Caco-2 (cell line): ENCODE measurements at places on chromosomes 3 and 15. TPM values are rescaled to one million over a fixed set of nuclear protein-coding genes. Genes with fewer than 3 reads are reported as not detected.

The CLDN18 gene
- total RNA-seq = not detected in 2 replicates

DNA sequence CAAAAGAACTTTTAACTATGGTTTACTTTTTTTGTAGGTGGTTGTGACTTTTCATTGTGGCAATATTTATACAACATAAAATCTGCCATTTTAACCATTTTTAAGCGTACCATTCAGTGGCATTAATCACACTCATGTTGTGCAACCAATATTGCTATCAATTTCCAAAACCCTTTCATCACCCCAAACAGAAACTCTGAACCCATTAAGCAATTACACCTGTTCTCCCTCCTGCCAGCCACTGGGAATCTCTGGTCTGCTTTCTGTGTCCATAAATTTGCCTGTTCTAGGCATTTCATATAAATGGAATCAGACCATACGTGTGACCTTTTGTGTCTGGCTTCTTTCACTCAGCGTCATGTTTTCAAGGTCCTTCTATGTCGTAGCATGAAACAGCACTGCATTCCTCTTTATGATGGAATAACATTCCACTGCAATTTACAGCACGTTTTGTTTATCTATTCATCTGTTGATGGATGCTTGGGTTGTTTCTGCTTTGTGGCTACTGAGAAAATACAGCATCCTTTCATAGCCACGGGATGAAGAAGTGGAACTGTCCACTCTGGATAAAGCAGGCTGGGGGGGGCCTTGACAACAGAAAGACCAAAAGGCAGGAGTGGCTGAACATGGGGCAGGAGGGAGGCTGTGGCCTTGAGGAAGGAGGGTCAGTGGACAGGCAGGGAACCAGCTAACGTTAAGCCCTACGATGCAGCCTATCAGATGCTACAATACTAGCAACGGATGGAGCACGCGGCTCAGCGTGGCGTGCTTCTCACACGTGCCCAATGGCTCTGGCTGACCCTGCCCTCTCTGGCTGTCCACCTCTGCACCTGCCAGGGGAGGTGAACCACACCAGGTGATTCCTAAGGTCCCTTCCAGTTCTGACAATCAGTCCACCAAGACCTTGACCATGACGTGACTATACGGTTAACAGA, 110.9 kb downstream of the SEC22A start:
- H3K27ac ChIP-seq = no peak overlapping the region
- H3K36me3 ChIP-seq = no peaks in the 10 kb centered on the region
- no peaks in the 10 kb centered on the region for H3K27me3 ChIP-seq

The C3orf20 gene
- 0.09 and 0.19 TPM in 2 replicates for total RNA-seq

The EFHB gene
- 0.39 and 1.4 TPM in 2 replicates for total RNA-seq

The TMC3 gene
- not detected in 2 replicates for total RNA-seq

- H3K4me1 ChIP-seq = peaks cover 64% of the 10 kb centered on the region
- no peaks in the 10 kb centered on the region for H3K27me3 ChIP-seq
- no peaks in the 10 kb centered on the region; the same call in 1 of the 2 replicates for H3K36me3 ChIP-seq
- no peak overlapping the region for H3K4me3 ChIP-seq
- no peak for DNase-seq
- H3K27ac ChIP-seq = peak overlapping the region; percentile 90
Measured at GRCh38 chr3:188742755-188743550, 428.8 kb upstream of the TPRG1 start.

DNA sequence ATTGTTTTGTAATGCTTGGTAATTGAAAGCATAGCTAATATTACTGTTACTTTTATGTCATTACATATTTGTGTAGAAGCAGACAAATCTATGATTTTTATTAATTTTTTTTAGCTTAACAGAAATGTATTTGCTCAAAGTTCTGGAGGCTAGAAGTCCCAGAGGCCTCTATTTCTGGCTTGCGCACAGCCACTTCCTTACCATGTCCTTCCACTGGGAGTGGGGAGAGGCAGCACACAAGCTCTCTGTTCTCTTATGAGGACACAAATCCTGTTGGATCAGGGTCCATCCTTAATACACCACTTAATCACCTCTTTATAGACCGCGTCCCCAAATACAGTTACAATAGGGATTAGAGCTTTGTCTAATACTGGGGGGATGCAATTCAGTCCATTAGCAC, 1061.4 kb downstream of the OTOL1 start:
- H3K27me3 ChIP-seq = no peaks in the 10 kb centered on the region
- no peak for DNase-seq
- no peaks in the 10 kb centered on the region for H3K4me1 ChIP-seq
- H3K27ac ChIP-seq = no peak overlapping the region

GRCh38 chr3:87069971-87070370, 79.0 kb upstream of the VGLL3 start:
- no peak overlapping the region for H3K27ac ChIP-seq
- H3K4me1 ChIP-seq = no peaks in the 10 kb centered on the region
- H3K4me3 ChIP-seq = no peak overlapping the region
- H3K36me3 ChIP-seq = no peaks in the 10 kb centered on the region

DNA sequence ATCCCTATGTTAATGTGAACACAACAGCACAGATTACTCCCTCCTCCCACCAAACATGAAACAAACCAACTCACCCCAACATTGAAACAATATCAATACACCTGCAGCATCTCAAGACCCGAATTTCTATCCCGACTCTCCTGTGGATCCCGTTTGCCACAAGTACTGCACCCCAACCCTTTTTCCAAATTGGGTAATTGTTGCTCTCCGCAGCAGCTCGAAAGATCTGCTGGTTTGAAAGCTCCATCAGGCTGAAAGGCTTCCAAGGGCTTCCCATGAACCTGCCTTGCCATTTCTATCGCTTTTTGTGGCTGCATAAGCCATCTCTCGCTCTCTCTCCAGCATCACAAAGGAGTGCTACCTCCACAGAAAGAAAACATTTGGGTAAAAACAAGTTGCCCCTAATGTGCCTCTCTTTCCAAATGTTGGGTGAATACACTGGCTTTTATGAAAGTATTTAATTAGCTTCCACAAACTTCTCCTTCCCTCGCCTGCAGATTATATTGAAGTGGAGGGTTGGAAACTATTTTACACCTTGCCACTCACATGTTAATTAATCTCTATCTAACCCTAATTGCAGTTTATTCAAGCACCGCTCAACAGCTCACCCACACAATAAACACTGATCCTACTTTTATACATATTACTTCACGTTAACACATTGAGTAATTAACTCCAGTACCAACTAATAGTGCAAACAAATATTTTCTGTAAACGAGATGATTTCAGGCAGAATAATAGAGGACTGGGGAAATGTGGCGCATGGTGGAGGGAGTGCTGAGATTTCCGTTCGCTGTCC, 2.5 kb upstream of the FEZF2 start:
- H3K27me3 ChIP-seq = peaks cover 3% of the 10 kb centered on the region
- no peak for DNase-seq
- H3K4me3 ChIP-seq = no peak overlapping the region
- no peaks in the 10 kb centered on the region for H3K36me3 ChIP-seq

- no peak for DNase-seq
- H3K27ac ChIP-seq = peak overlapping the region; percentile 35
- H3K27me3 ChIP-seq = no peaks in the 10 kb centered on the region
Measured at GRCh38 chr3:47825590-47825989, 22.7 kb downstream of the DHX30 start.

The CSPG5 gene
- total RNA-seq = 0.67 and 0.77 TPM in 2 replicates

GRCh38 chr3:64184621-64185020, 40.6 kb downstream of the PRICKLE2 start:
- DNase-seq = no peak
- H3K36me3 ChIP-seq = no peaks in the 10 kb centered on the region
- H3K27me3 ChIP-seq = no peaks in the 10 kb centered on the region

DNA sequence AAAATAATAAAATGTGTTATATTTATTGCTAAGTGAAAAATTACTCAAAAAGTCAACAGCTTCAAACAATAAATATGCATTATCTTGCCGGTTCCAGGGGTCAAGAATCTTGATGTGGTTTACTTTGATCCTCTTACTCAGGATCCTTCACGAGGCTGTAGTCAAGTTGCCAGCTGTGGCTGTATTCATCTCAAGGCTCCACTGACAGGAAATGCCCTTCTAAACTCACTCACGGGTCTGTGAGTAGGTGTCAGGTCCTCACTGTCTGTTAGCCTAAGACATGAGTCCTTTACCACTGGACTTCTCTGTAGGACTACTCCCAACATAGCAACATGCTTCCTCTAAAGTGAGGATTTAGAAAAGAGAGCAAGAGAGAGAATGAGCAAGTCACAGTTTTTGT, 983.0 kb downstream of the SI start:
- no peak for DNase-seq
- H3K36me3 ChIP-seq = no peaks in the 10 kb centered on the region
- H3K4me3 ChIP-seq = no peak overlapping the region
- H3K27me3 ChIP-seq = no peaks in the 10 kb centered on the region
- H3K27ac ChIP-seq = no peak overlapping the region
